A549 treated with dexamethasone at 1 μM for 4 hours (cell line): ENCODE measurements at places on chromosomes 16 and 17. TPM values are rescaled to one million over a fixed set of nuclear protein-coding genes. Genes with fewer than 3 reads are reported as not detected.

The MINK1 gene
- total RNA-seq, result 37.4 to 64.7 TPM (median 58.2 TPM) in 5 replicates

The KRT33A gene
- not detected in 5 replicates for total RNA-seq

The OR1F1 gene
- 0.26 to 0.56 TPM (median 0.42 TPM) in 5 replicates for total RNA-seq

The ODAD4 gene
- 1.1 to 2.1 TPM (median 1.4 TPM) in 5 replicates for total RNA-seq

The SLX1B gene
- total RNA-seq, result 65.4 to 77.5 TPM (median 75.3 TPM) in 5 replicates
